ENCODE measurements at places on chromosomes 6 and 20. TPM values are rescaled to one million over a fixed set of nuclear protein-coding genes. Genes with fewer than 3 reads are reported as not detected.

Gene SENP6
- total RNA-seq, result 197 TPM

Gene SH3BGRL2
- 16.5 TPM for total RNA-seq

Gene MTCH1
- total RNA-seq, result 131 TPM

Gene MOG
- total RNA-seq, result 0.25 TPM

Gene ZNF322
- 31.5 TPM for total RNA-seq

Gene FABP7
- total RNA-seq, result 630 TPM

Gene SLC17A9
- total RNA-seq, result under 0.01 TPM

Gene TINAG
- total RNA-seq, result 0.25 TPM

Gene SLC25A27
- total RNA-seq, result 26.1 TPM
